ENCODE measurements at places on chromosomes 4 and X.

GRCh38 chr4:179328627-179329026, 1886.4 kb upstream of the AGA start:
- no peak for DNase-seq

DNA sequence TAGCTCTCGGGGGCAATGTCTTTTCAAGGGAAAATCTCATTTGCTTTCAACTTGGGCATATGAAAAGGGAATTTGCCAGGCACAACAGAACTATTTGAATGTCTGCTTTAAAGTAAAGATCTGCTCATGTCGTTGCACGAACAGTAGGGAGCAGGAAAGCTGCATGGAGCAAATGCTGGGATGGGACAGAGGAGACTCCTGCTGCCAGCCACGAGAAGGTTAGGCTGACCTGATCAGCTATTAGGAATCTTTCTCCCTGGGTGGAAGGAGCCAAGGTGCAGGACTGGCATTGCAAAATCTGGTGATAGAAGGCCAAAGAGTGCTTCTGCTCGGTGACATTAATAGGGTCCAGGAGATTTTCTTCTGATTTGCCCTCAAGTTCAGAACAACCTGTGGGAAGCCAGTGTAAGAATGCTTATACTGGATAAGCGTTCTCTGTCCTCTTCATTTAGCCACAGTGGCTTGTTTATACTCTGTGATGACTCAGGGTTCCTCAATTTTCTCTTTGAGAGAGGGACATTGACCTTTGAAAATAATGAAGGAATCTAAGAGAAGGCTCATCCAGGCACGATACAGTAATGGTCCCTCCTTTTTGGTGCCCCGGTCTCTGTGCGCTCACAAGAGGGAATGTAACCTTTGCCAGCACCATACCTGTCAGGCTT, 22.9 kb downstream of the FHL1 start:
- no peak for DNase-seq

- DNase-seq = no peak
Measured at GRCh38 chrX:23765449-23765848, 17.5 kb upstream of the SAT1 start.

DNA sequence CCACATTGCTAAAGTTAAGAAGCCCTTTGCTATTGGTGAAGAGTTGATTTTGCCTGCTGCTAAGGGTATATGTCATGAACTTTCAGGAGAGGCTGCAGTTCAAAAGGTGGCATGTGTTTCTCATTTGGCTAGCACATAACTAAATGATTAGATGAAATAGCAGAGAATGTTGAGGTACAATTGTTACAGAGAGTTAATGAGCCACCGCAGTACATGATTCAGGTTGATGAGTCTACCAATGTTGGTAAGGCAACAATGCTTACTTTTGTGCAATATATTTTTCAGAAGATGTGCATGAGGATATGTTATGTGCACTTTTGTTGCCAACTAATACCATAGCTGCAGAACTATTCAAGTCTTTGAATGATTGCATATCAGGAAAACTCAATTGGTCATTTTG, 21.1 kb upstream of the CXCL2 start:
- no peak for DNase-seq

GRCh38 chr4:55475394-55476243, 71.1 kb downstream of the CLOCK start:
- DNase-seq = peak; percentile 17

DNA sequence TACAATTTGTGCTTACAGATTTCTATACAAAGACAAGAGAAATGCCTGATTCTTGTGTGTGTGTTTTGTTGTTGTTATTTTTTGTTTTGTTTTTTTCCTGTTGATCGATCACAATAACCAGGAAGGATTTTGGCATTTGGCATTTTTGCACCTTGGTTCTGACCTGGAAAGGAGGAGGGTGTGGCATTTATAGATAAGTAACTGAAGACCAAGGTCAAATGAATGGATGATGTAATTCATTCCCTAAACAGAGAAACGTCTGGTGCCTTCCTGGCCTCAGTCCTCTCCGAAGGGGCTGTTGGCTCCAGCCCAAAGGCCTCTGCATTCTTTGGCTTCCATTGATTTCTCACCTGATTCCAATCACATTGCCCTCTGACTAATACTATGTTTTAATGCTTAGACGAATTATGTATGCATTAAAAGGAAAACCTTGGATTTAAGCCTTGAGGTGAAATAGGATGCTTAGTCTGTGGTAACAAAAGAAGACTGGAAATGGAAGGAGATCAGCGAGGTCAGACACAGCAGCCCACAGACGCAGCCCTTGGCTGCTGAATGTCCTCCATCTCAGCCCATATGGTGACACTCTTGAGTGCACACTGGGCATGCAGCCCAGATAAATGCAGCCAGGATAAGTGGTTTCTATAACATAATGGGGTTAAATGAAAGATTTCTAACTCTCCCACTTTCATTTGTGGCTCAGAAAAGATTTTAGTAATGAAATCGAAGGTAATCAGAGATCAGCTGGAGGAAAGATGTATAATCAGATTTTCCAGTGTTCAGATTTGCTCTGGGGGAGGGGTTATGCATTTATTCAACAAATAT, 60.5 kb upstream of the TRIM2 start:
- no peak for DNase-seq
